ENCODE measurements at places on chromosomes 3 and 15.

DNA sequence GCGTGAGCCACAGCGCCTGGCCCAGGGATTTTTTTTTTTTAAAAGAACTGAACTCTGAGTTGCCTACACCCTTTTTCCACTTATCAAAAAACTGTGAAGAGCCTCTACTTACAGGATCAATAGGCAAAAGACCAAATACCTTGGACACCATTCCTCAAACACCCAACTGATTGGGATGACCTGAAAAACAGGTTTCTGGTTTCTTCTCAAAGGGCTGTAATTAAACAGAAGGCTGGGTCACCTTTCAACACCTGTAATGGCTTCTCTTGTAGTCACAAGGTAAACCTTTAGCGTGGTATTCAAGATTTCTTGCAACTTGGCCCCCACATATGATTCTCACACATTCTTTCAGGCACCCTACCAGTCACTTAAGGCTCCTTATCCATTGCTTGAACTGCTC, 38.4 kb upstream of the PLXND1 start:
- DNase-seq = no peak

GRCh38 chr3:152436707-152437590, 168.2 kb downstream of the MBNL1 start:
- DNase-seq = no peak

GRCh38 chr15:48090666-48091065, 30.1 kb upstream of the SLC24A5 start:
- DNase-seq = no peak

DNA sequence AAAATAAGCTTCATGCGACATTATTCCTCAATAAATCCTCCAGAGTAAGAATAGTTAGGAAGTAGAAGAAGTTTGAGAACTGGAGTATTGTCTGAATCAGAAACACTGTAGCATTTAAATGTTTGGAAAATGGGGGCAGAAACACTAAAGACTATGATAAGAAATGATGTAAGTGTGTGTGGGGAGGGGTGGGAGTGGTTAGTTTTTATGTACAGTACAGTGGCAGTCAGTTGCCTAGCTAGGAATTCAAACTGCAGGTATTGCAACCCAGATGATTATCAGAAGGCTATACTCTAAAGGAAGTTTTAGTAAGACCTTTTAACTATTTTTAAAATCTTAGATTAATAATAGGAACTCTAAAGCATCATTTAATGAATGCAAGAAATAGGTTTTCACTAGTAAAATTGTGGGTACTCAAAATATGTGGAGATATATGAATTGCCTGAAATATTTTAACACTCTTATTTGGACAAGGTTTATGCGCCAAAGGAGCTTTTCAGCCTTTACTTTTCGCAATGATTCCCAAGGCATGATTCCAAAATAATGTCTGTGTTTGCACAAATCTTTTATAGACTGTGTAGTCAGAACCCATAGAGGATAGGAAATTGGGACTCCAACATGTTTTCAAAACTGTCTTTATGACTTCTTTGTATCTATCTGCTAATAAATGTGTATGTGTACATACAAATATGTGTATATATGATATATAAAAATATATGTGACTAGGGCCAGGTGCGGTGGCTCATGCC, 8.0 kb upstream of the CCDC50 start:
- DNase-seq = no peak

GRCh38 chr3:106508331-106508893, 639.6 kb upstream of the CBLB start:
- DNase-seq = no peak

GRCh38 chr3:194019398-194020165, 116.4 kb upstream of the HES1 start:
- DNase-seq = no peak

DNA sequence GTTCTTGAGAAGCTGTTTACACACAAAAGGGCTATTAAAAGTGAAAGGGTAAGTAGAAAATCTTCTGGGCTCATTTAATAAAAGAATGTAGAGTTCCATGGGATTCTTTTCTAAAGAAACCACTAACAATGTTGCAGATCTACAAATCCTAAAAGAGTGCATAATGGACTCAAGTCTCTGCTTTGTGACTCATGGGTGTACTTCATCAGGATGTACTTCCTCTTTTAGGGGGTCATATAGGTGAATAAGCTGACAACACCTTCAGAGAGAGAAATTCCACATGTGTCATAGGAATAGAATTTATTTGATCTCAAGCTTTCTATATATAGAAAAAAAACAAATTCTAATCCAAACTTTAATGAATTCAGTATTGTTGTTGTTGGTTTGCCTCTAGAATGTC, 355.5 kb downstream of the TIGIT start:
- DNase-seq = no peak

Measured in hepatocyte (in vitro differentiated cells).